ENCODE measurements at places on chromosomes 2 and 18. TPM values are rescaled to one million over a fixed set of nuclear protein-coding genes. Genes with fewer than 3 reads are reported as not detected.

The EGR4 gene
- not detected for polyA plus RNA-seq

DNA sequence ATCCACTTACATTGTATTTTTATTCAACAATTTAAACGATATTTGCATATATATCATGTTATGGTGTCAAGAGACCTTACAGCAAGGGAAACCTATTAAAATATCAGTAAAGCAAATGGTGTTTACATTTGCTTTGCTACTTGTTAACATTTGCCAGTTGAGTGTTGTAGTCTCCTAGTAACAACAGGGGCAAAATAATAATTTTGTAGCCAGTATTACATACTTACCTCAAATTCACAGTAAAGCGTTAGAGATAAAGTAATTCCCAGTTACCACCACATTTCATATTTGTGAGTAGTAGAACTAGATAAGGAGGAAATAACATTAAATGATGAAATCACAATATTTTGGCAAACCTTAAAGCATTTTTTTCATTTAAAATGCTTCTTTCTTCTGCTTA is 71.3 kb downstream of the FASTKD2 start:
- DNase-seq: no peak

DNA sequence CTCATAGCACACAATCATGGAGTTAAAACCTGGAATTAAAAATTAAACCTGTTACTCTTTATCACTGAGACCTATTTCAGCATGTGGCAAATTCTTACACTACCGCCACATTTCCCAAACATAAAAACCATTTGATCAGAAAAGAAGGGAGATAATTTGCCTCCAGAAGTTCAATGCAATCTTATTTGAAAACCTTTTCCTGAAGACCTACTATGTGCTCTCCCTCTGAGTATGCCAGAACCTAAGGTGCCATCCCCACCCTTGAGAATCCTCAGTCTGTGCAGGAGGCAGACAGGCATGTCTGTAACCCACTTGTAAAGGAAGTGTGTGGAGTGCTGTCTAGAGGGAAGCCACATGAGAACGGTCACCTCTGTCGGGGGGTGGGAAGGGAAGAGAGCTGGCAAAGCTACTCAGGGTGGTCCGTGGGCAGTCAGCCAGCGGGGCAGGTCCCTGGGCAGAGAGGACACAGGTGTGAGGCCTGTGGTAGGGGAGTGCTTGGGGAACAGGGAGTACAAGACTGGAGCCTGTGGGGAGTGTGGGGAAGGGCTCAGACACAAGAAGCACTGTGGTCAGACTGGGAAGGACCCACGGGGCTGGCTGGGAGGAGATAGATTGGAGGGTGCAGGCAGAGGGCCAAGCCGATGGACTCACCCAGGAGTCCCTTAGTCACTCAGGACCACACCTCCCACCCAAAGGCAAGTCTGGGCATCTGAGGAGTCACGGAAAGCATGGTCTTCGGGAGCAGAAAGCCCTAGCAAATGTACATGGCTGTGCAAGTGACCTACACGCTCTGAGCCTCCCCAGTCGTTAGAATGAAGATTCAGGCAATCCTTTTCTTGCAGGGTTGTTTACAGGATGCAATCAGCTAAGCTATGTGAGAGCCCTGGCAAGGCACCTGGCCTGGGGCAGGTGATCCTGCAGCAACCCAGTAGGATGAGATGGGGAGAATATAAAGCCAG is 22.8 kb downstream of the CRACDL start:
- DNase-seq: no peak

DNA sequence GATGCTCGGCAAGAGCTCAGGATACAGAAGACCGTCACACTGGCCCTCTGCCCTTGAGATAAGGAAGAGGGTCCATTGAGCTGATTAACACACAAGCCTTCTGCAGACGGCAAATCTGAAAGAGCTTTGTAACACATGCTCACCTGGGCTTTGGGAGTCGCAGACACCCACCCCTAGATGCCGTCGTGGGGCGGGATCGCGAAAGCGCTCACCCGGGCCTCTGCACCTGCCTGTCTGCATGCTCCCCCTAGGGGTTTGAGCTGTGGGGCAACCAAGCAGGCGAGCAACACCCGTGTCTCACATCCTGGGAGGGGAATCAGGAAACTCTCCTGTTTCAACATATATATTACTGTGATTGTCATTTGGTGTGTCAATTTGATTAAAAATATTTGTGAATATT is 99.8 kb upstream of the KCNH7 start:
- DNase-seq: no peak

- DNase-seq: no peak
Observed at GRCh38 chr2:45028276-45028675, 19.0 kb upstream of the SIX2 start.

DNA sequence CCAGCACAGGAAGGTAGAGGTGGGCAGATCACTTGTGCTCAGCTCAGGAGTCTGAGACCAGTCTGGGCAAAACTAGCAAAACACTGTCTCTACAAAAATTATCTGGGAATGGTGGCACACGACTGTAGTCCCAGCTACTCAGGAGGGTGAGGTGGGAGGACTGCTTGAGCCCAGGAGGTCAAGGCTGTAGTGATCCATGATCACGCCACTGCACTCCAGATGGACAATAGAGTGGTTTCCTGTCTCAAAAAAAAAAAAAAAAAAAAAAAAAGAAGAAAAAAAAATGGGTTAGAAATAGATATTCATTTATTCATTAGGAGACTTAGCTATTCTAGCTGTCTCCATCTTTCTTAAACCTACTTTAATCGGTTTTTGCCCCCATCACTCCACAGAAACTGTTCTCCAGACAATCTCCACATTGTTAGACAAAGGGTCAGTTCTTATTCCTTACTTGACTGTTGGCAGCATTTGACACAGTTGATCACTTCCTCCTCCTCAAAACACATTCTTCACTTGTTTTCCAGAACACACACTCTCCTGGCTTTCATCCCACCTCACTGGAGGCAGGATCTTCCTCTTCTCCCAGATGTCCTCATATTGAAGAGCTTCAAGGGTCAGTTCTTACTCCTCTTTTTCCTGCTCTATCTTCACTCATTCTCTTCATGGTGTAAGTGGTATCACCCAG is 103.1 kb downstream of the DTNB start:
- no peak for DNase-seq

DNA sequence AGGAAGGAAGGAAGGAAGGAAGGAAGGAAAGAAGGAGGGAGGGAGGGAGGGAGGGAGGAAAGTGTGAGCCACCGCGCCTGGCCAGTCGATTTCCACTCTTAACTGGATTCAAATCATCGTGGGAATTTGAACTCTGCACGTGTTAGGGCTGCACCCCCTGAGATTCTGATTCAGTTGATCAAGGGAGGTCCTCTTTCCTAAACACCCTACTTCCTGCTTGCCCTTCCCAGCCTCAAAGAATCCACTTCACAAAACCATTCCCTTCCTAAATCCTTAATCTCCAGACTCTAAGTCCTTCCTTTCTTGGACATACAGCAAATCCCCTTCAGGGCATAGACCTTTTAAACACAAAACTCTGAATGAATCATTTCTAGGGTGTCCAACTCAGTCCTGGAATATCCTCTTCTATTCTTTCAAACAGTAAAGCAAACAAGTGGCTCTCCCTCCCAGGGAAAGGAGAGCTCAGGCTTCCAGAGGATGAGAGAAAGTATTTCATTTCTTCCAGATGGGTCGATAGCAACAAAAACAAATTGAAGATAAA is 68.2 kb upstream of the MBOAT2 start:
- DNase-seq: no peak

- DNase-seq: no peak
Observed at GRCh38 chr2:99648178-99648844, 158.5 kb upstream of the REV1 start.

- DNase-seq: no peak
Observed at GRCh38 chr2:85852937-85853498, 35.8 kb downstream of the ST3GAL5 start.

The UPP2 gene
- not detected for polyA plus RNA-seq

The GPR55 gene
- polyA plus RNA-seq: 0.03 TPM

Measured in heart left ventricle (tissue), 16 donors.